Substantia nigra (tissue), 51 donors: ENCODE measurements at places on chromosomes 7 and 10.

GRCh38 chr7:76997381-76998284 lies 34.5 kb downstream of the SPDYE17 start:
- DNase-seq = no peak

DNA sequence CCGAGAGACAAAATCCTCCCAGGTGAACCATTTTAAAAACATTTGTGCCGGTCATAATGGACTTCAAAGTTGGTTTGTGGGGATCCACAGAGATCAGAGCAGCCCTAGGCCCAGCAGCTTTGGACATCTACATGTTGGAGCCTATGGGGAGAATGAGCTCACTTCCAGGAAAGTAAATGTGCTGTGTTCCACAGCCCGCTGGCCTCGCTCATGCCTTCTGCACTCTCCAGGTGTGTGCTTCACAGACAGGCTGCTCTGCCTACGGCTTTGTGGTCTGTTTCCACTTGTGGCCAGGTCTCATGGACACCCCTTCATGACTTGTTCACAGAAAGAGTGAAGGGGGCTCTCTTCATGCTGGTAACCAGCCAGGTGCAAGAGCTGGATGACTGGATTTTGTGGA lies 141.6 kb downstream of the ADARB2 start:
- DNase-seq = no peak

DNA sequence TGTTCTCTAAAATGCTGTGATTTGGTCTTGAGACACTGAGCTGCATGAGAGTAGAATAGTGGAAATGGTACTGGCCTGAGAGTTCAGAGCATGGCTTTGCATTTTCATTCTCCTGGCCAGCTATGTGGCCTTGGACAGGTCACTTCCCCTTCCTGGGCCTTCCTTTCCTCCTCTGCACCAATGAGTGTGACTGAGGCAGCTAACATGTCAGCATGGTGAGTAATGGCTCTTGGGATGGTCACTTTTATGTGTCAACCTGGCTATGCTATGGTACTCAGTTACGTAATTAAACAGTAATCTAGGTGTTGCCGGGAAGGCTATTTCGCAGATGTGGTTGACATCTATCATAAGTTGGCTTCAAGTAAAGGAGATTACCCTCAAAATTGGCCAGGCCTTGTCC lies 109.3 kb downstream of the RTKN2 start:
- DNase-seq = no peak

GRCh38 chr10:91931526-91932190 lies 8.1 kb downstream of the BTAF1 start:
- no peak for DNase-seq

GRCh38 chr7:108598153-108598552 lies 28.5 kb downstream of the DNAJB9 start:
- no peak for DNase-seq

DNA sequence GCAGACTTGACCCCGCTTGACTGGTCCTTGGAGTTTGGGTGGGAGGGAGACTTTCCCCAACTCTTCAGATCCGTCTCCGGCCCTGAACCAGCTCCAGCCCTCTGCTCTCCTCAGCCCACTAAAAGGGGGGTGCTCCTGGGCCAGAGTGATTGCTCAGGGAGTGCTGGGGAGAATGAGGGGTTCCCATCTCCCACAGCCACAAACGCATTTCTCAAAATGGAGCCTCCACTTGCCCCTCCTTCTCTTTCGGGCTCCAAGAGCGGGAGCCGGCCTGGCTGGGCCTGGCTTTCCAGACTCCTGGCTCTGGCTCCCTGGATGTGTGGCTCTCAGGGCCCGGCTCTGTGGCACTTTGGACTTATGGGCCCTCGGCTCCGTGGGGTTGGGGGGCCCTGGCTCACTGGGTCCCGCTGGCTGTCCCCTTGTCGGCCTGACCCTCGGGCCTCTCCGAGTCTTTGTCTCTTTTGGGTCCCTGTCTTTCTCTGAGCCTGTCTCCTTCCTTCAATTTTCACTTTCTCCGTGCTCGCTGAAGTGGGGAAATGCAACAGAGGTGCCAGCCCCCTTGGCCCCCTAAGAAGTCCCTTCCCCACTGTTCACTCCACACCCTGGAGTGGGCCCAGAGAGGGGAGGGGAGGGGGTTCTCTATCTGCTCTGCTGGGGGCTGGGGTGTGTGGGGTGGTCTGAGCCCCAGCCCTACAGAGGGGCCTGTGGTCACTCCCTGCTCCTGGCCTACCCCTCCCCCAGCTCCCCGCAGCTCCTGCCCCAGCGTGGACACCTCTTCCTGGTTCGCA lies 713 bp downstream of the LZTS2 start:
- DNase-seq = no peak

- no peak for DNase-seq
Measured at GRCh38 chr10:51606825-51607462, 92.5 kb downstream of the CSTF2T start.

- DNase-seq = no peak
Measured at GRCh38 chr7:92813390-92814024, 22.9 kb downstream of the CDK6 start.

DNA sequence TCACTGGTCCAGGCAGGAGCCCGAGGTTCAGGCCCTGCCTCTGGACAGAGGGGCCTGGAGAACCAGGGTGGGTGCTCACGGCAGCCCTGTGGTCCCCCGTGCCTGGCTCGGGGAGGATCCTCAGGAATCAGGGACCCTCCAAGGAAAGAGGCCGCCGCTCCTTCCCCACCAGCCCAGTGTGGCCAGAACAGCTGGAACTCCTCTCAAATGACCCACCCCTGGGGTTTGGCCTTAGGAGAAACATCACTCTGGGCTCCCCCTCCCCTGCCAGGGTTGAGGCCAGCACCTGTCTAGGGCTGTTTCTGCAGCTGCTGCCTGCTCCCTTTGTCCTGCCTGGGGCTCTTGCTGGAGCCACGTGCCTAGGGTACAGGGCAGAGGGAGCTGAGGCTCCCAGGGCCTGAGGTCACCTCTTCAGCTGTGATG lies 161.0 kb downstream of the RNF216 start:
- no peak for DNase-seq

DNA sequence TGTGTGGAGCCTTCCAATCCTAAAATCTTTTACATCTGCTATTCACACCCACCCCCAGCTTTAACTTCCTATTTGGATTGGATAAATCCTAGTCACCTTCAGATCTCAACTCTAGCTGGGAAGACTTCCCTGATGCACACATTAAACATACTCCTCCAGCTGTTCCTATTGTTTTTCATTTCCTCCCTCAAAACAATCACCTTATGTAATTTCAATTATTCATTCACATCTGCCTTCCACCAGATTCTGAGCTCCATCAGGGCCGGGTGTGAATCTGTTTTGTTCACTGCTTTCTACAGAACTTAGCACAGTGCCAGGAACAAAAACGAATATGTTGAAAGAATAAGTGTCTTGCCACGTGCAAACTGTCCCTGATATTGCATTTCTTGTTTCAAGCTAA lies 497.4 kb downstream of the PLXDC2 start:
- DNase-seq = no peak

DNA sequence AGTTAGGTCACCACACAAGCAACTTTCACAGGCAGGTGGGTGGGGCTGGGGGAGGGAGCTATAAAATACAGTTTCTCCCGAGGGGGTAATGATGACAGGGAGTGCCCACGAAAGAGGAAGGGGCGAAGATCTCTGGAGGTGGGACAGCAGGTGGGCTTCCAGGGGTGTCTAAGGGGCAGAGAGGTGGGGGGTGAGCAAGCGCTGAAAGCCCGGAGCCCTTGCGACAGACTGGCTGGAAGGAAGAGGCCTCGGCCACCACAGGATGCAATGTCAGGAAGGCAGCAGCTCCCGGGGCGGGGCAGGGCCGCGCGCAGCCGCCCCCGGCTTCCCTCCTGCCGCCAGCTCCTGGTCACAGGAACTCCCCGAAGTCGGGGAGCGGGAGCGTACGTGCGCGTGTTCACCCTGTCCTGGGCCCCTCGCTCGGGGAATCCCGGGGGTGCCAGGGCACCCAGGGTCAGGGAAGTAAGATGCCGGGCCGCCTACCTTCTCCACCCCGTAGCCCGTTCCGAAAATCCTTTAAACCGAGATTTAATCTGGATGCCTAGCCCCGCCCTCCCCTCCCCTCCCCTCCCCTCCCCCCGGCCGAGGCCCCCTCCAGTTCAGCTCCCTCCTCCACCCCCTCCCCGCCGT lies 105.2 kb upstream of the PPIF start:
- no peak for DNase-seq

- DNase-seq = no peak
Measured at GRCh38 chr10:132113206-132113605, 47.5 kb downstream of the JAKMIP3 start.

- no peak for DNase-seq
Measured at GRCh38 chr7:1781369-1781768, 111.3 kb downstream of the ELFN1 start.

GRCh38 chr7:123439191-123439590 lies 95.2 kb downstream of the IQUB start:
- DNase-seq = no peak

DNA sequence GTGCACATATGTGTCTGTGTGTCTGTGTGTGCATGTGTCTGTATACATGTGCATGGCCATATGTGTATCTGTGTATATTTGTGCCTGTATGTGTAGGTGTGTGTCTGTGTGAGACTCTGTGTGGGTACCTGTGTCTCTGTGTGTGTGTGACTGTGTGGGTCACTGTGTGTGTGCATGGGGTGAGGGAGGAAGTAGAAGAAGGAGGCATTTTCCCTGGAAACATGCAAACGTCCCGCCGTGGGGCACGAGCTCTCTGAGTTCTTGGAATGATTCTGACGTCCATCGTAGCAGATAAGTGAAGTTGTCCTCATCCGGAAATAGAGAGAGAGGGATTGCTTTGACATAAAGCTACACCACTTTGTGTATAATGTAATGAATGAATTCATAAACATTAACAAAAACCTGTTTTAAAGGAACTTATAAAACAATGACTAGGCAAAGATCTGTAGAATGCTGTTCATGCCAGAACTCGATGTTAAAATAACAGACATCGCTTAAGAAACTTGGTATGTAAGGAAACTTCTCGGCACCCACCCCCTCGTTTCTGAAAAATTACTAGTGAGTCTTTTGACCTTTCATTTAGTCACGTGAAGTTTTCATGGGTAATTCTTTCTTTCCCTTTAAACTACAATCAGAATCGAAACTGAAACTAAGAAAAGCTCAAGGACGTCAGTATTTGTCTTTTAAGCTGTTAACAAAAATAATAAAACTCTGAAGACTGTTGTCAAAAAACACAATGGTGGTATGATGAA lies 43.6 kb upstream of the KLF6 start:
- no peak for DNase-seq

- DNase-seq = no peak
Measured at GRCh38 chr7:23018750-23019149, 4.8 kb upstream of the HYCC1 start.

GRCh38 chr7:86469680-86470295 lies 173.9 kb upstream of the GRM3 start:
- peak; percentile 5 for DNase-seq

DNA sequence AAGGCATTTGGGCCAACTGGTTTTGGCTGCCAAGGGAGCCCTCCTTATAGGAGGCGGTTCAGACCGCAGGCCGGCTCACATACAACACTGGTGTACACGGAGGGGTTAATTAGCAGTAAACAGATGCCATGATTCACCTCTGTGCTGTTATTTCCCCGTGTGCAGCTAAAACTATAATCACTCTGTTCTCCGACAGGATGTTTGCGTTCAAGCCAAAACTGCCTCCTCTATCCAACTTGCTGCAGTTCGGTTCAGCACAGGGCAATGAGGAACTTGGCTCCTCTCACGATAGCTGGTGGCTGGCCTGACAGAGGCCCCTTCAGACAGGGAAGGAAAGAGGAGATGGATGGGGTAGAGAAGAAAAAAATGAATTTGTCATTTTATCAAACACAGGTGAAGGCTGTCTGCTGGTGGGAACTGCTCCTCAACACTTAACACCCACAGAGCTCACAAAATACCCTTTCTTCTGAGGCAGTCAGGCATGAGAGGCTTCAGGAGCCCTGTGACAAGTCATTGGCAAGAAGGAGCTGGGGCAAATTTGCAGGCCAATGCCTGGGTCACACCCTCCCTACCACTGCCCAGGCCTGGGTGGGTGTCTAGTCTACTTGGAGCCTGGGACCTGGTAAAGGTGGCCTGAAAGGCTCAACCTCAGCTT lies 24.0 kb downstream of the KCNMA1 start:
- DNase-seq = no peak

DNA sequence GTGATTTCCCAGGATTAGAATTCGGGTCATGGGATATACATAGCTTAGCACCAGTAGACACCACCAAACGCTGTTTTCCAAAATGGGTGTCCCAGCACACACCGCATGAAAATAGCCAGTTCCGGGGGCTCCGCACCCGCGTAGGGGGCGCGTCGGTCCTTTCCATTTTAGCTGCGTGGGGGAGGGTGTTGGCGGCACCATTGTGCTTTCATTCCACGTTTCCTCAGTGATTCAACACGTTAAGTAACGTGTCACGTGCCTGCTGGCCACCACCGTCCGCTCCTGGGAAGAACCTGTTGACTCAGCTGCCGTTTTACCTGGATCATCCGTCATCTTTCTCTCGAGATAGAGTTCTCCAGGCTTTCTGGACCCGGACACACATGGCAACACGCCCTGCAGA lies 25.6 kb upstream of the ADGRA1 start:
- DNase-seq = no peak

GRCh38 chr10:90872648-90873020 lies 860 bp downstream of the RPP30 start:
- DNase-seq = no peak

GRCh38 chr10:6101181-6101580 lies 12.3 kb downstream of the RBM17 start:
- no peak for DNase-seq
